GM12891 (cell line): ENCODE measurements at places on chromosomes 12 and 14.

- no peak for DNase-seq
Observed at GRCh38 chr14:26199590-26200370, 398.1 kb downstream of the NOVA1 start.

DNA sequence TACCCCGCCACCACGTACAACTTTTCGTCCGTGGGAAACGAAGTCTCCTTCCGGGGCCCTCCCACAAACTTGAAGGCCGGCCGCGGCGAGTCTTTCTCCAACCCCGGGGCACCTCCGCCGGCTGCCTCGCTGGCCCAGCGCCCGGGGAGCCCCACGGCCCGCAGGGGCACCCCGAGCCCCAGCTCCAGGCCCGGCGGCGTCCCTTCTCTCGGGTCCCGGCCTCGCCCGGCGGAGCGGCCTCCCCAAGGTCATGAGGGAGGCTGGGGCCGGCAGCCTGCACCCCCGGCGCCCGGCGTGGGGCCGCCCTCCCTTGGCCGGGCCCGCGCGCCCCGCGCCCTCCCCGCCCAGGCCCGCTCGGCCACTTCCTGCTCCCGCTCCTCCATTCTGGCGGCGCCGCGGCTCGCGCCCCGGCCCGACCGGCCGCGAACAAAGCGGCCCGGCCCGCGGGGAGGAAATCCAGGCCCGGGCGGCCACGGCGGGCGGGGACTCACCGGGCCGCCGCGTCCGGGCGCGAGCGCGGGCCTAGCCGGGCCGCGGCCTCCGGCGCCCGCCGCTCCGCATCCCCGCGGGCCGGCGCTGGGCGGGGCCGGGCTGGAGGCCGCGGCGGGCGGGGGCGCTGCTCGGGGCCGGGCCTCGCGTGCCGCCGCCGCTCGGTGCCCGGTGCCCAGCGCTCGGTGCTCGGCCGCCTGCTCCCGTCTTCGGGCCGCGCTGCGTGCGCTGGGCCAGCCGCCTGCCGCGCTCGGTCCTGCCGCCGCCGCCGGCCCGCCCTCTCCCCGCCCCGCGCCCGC, at the start of gene AKT1:
Gene AKT1 (minus strand): TSS at position 756 of the 788 bp plus-strand sequence. CDS start 3,105 bp downstream, outside the sequence.
- DNase-seq, result peak; percentile 71

- DNase-seq, result peak; percentile 64
Observed at GRCh38 chr12:49264466-49264872, 413 bp upstream of the TUBA1C start.

- peak; percentile 39 for DNase-seq
Observed at GRCh38 chr14:34874386-34875030, 652 bp downstream of the BAZ1A start.

DNA sequence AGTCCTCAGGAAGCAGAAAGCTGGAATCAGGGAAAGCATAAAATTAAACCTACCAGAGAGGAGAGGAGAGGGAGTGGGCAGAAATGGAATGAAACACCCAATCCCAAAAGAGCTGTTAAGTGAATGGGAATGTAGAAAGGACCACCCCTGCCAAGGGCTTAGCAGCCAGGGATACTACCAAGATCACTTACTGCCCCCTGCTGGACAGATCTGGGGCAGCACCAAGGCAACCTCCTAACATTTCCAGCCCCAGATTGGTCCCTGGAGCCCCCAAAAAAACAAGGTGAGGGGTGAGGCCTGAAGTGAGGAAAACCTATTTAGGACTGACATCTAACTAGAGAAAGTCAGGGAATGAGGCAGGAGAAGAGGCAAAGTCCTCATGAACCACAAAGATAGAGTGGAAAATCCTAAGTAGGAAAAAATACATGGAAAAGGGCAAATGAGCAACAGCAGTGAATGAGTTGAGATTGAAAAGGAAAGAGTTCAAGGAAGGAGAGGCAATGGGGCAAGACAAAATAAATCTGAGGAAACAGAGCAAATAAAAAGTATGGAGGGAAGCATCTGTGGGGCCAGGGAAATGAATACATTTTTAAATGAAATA, 11.2 kb upstream of the FKBP11 start:
- DNase-seq, result peak; percentile 71

DNA sequence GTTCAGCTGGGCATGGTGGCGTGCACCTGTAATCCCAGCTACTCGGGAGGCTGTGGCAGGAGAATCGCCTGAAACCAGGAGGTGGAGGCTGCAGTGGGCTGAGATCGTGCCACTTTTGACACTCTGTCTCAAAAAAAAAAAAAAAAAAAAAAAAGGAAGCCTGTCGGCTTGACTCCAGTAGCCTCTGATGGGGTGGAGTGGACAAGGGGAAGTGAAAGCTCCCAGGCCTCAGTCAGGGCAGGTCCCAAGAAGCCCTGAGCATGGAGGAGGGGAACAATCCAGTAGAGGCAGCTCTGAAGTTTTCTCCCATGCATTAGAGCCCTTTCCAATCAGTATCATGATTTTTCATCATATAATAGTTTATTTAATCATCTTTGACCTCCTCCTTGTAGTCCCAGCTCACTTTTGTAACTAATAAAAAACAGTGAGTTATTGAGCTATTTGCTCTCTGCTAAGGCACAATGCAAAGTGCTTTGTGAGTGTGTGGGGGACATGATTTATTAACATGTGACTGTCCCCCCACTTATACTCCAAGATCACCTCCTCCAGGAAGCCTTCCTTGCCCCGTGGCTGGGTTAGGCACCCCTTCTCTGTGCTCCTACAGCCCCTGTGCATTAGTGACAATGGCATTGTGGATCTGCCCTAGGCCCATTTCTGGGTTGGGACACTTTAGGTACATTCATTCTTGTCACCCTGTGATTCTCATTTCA, 4.7 kb upstream of the SSH1 start:
- no peak for DNase-seq

DNA sequence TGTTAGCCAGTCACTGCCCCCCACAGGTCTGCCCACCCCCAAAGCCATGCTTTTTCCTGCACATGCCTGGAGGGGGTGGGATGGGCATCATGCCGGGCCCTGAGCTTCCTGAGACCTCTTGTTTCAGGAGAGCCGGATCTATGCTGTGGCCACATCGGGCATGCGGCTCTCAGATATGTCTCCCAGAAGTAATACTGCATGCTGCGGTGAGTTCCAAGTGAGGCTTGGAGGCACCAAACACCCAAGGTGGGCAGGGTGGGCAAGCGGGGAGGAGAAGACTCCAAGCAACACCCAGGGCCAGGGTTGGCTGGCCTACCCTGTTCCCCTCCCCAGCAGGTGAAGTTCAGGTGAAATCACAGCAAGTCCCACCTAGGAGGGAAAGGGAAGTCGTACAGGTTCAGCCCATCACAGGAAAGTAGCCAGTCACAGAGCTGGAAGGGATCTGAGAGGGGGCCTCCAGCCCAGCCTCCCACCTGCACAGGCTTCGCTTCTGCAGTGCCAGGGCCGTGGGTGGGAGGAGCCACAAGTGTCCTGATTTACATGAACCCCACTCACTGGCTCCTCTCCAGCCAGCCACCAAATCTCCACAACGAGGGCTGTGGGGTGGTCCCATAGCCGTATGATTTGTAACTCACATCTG, 30.9 kb downstream of the PIGH start:
- no peak for DNase-seq

GRCh38 chr14:45526715-45527549, 273.9 kb upstream of the MIS18BP1 start:
- peak; percentile 35 for DNase-seq

DNA sequence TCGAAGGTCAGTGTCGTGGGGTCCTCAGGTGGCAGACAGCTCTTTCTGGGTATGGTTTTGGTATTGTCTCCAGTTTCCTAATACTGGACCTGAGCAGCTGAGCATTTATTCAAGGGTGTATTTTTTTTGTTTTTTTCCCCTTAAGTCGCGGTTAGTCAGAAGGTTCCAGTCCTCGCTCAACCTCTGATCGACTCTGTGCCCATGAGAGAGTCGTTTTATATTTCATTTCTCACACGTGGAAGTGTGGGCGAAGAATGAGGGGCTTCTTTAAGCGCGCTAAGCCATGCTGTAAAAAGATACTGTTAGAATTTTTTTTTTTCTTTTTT, 499 bp downstream of the MIPOL1 start:
- DNase-seq, result no peak

- DNase-seq, result no peak
Observed at GRCh38 chr12:96261557-96261956, 67.4 kb downstream of the ELK3 start.

DNA sequence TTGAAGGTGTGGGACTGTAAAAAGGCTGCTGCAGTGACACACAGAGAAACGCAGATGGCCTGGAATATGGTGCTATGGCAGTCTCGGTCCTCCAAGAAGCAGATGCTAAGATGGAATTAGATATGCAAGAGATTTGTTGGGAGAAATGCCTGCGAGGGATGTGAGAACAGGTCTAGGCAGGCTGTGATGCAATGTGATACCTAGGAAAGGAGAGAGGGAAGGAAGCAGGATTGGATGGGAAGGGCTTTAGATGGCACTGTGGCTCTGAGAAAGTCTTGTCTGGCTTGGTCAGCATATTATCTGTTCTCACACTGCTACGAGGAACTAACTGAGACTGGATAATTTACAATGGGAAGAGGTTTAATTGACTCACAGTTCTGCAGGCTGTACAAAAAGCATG, 374.4 kb downstream of the BCAT1 start:
- no peak for DNase-seq

DNA sequence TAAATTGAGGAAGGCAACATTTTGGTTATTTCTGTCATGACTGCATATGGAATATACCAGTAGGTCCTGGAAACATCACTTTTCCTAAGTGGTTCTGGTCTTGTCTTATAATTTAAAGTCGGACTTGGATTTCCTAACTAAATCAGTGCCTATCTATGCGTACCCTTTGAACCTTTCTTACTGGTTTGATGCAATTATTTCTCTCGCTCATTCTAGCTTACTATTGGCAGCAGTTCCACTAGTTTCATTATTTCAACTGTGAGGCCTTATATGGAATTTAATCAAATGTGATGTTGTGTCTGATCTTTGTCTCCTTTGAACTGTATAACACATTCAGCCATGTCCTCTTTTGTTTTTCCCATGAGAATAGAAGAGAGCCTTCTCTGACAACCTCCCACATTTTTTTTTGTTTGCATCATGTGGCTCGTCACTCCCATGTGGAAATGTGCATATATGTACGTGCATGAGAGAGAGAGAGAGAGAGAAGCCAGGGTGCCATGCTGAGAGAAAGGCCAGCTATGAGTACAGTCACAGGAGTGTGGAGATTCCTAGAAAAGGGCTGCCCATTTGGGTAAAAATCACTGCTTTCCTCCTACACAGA, 48.0 kb downstream of the AKAP6 start:
- no peak for DNase-seq

DNA sequence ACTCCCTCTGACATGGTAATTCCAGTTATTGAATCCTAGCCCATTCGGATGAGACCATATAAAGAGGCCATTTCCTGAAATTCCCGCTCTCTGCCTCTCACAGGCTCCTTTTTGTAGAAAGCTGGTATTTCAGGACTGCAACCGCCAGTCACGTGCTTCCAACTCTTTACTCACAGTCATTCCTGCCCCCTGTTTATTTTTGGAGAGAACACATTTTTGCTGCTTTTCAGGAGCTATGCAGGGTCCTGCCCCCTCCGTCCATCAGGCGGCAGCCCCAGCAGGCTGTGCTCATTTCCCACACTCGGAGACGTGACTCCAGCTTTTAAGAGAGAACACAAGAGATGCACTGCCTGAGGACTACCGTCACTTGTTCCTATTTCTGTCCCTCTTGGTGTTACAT, 26.8 kb downstream of the IFT43 start:
- no peak for DNase-seq

- no peak for DNase-seq
Observed at GRCh38 chr14:91140672-91141071, 26.8 kb downstream of the DGLUCY start.

DNA sequence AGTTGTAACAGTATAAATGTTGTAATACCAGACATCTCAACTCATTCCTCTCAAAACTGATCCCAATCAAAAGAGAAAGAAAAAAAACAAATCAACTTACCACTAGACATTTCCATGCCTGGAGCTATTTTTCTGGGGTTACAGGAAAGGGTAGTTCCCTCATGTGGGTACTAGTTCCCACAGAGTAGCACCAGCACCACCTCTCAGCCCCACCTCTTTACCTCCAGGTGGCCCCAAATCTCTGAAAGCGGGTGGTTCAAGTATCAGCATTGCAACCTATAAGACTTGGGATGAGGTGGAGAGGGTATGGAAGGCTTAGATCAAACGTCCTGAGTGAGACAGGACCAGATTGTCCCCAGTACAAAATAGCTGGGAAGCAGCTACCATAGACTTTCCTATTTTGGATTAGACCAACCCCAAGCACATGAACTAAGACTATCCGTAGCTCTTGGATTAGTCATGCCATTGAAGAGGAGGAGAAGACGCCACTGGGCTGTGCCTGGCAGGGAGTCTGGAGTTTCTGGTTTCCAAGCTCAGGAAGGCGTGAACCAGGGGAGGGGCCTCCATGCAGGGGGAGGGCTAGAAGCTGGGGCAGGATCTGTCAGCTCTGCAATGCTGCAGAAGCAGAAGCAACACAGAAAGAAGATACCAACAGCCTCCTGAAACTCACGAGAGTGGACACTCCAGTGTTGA, at the start of gene SLC39A2:
Gene SLC39A2 (plus strand): TSS at position 620 of the 693 bp plus-strand sequence. CDS start 154 bp downstream, outside the sequence.
- DNase-seq, result no peak

DNA sequence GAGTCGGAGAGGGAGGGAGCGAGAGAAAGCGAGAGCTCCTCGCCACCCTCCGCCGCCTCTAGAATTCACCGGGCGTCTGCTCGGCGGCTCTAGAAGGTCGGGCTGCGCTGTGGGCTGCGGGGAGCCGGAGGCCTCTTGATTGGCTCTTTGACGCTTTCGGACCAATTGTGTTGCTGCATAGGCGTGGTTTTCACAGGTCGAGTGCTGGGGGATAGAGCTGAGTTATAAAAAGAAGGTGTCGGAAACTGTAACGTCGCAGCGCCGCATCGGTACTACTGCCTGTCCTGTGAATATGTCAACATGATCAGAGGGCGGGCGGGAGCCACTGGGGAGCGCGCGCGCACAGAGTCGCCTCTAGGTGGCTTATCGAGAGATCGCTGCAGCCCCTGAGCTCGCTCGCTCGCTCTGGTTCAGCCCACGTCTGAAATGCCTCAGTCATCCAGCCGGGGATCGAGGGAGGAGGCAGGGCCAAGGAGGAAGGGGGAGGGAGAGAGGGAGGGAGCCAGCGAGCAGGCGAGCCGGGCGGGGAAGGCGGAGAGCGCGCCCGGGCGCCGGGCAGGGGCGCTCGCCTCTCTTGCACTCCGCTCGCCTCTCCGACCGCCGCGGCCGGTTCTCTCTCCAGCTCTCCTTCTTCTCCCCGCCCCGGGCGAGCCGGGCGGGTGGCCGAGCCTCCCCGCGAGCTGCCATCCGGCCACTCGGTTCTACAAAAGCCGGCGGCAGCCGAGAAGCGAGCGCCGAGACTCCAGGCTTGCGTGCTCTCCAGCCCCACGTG, at the start of gene TBX3:
Gene TBX3 (minus strand): TSS at position 78 of the 772 bp plus-strand sequence. CDS start 975 bp downstream, outside the sequence.
- DNase-seq, result no peak

DNA sequence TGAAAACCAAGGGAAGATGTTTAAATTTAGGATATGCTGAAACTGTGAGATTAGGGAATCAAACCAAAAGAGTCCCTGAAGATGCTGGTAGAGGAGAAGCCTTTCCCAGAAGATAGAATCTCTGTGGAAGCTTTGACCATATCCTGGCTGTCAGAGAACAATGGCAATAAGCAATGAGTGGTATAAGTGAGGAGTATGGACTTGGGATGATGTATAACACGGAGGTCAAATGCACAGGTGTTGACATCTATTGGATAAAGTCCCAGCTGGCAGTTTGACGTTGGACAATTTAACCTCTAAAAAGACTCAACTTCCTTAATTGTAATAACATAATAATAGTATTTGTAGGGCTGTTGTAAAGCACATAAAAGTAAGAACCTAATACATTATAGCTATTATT, 30.1 kb upstream of the CLEC14A start:
- no peak for DNase-seq
